Endothelial cell (in vitro differentiated cells): ENCODE measurements at places on chromosomes 13 and 19.

DNA sequence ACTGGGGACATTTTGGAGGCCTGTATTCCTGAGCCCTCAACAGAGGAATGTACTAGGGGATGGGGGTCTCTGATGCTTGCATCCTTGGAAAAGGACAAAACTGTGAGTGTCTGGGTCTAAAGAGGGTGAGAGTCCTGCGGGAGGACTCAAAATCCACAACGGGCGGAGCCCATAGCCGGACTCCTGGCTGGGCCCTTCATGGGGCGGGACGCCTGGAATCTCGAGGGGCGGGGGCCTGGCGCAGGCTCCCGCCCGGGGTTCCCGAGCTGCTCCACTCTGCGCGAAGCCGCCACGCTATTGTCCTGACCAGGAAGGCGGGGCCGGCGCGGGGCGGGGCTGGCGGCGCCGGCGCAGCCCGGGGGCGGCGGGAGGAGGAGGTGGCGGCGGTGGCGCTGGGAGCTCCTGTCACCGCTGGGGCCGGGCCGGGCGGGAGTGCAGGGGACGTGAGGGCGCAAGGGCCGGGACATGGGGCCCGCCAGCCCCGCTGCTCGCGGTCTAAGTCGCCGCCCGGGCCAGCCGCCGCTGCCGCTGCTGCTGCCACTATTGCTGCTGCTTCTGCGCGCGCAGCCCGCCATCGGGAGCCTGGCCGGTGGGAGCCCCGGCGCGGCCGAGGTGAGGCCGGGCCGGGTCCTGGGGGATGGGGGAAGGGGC is at the start of gene APLP1:
APLP1 (plus strand) TSS at position 403 of the 651 bp plus-strand sequence; CDS start at position 466, 63 bp downstream.
- DNase-seq, result peak; percentile 65

- DNase-seq, result no peak
Measured at GRCh38 chr13:106565127-106565775, 2.7 kb downstream of the ARGLU1 start.

GRCh38 chr13:48542581-48543341 is 9.9 kb upstream of the RCBTB2 start:
- DNase-seq, result peak; percentile 39

DNA sequence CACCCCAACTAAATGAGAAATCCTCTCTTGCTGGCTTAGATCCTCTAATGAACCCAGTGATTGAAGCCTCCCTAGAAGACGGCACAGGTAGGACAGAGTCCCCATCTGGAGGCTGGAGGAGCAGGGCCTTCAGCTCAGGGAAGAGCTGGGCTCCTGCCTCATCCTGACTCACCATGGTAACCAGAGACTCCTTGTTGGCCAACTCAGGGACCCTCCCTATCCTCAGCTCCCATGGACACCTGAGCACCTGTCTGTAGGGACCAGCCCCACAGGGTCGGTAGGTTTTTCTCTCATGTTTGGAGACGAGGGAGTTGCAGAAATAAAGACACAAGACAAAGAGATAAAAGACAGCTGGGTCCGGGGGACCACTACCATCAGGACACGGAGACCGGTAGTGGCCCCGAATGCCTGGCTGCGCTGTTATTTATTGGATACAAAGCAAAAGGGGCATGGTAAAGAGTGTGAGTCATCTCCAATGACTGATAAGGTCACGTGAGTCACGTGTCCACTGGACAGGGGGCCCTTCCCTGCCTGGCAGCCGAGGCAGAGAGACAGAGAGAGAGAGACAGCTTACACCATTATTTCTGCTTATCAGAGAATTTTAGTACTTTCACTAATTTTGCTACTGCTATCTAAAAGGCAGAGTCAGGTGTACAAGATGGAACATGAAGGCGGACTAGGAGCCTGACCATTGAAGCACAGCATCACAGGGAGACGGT is 26.6 kb downstream of the SIGLEC7 start:
- no peak for DNase-seq

- no peak for DNase-seq
Measured at GRCh38 chr19:42242069-42242511, 312 bp downstream of the GSK3A start.

DNA sequence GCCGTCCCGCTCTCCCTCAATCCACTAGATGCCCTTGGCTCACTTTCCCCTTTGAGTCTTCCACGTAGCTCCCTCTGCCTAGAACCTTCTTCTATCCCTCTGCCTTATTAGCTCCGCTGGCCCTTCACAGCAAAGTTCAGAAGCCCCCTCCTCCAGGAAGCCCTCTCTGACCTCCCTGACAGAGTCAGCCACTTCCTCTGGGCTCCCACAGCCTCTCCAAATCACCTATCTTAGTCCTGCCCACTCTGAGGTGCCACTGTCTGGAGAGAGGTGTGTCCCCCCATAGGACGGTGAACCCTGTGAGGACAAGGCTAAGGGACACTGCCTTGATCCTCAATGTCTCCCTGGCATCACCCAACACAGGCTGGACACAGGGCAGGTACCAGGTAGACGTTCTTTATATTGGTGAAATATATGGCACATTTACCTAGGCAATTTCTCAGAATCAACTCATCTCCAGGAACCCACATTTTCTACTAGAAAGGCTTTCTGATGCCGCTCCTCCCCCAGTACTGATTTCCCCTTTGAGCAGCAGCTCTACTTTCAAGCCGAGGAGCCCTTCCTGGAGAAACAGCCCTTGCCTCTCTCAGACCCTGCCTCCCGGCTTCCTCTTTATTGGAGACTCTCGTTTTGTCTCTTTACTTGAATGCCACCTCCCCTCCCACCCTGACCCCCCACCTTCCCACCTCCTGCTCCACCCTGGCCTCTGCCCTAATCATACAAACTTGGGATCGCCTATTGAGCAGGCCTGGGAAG is 3.4 kb upstream of the TGFB1 start:
- no peak for DNase-seq

DNA sequence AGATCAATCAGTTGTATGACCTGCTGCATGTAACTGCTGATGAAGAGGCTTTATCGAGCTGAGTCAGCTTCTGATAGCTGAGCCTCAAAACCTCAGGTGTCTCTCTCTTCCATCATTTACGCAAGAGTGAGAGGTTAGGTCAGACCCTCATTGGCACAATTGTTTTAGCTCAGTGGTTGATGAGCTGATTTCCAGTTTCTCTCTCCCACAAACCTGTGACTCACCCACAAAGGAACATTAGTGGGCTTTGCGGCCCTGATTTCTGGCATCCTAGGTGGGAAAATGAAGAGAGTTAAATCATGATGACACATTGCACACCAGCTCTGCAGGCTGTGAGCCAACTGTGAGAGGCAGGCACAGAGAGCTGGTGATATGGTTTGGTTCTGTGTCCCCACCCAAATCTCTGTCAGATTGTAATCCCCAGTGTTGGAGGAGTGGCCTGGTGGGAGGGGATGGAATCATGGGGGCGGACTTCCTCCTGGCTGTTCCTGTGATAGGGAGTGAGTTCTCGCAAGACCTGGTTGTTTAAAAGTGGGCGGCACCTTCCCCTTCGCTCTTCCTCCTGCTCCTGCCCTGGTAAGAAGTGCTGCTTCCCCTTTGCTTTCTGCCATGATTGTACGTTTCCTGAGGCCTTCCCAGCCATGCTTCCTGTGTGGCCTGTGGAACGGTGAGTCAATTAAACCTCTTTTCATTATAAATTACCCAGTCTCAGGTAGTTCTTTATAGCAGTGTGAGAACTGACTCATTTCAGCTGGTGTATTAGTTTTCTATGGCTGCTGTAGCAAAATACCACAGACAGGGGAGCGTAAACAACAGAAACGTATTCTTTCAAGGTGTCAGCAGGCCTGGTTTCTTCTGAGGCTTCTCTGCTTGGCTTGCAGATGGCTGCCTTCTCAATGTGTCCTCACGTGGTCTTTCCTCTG is 33.5 kb upstream of the TMTC4 start:
- DNase-seq, result no peak

- no peak for DNase-seq
Measured at GRCh38 chr19:22260499-22260898, 25.7 kb upstream of the ZNF729 start.
